ENCODE measurements at places on chromosomes 3 and 15. TPM values are rescaled to one million over a fixed set of nuclear protein-coding genes. Genes with fewer than 3 reads are reported as not detected.

TLE3 gene
- total RNA-seq, result 25.7 TPM

ACKR2 gene
- total RNA-seq, result 6.8 TPM

SYNPR gene
- total RNA-seq, result 0.95 TPM

CYP19A1 gene
- 0.69 TPM for total RNA-seq

NRG4 gene
- 6.1 TPM for total RNA-seq

KIAA1143 gene
- 43.0 TPM for total RNA-seq

TTLL13 gene
- not detected for total RNA-seq

CAPN3 gene
- 8.6 TPM for total RNA-seq

PPIB gene
- total RNA-seq, result 309 TPM

SLC12A8 gene
- 2.9 TPM for total RNA-seq

TMEM62 gene
- 22.6 TPM for total RNA-seq

SLC28A1 gene
- 0.11 TPM for total RNA-seq

COL8A1 gene
- 21.1 TPM for total RNA-seq

KBTBD13 gene
- 0.32 TPM for total RNA-seq

SAMD7 gene
- total RNA-seq, result not detected

IGSF10 gene
- 23.2 TPM for total RNA-seq

ARL6IP5 gene
- total RNA-seq, result 60.8 TPM

GNB5 gene
- total RNA-seq, result 25.5 TPM

REC114 gene
- not detected for total RNA-seq

ALDH1L1 gene
- total RNA-seq, result 11.5 TPM

CCR9 gene
- not detected for total RNA-seq

VGLL3 gene
- total RNA-seq, result 36.2 TPM

Data from urinary bladder (tissue), 4 donors.